NCI-H526 (cell line): ENCODE measurements at places on chromosomes 3 and 15.
A peak's percentile ranks its signal among the peaks of the same experiment; 100 is the strongest.

DNA sequence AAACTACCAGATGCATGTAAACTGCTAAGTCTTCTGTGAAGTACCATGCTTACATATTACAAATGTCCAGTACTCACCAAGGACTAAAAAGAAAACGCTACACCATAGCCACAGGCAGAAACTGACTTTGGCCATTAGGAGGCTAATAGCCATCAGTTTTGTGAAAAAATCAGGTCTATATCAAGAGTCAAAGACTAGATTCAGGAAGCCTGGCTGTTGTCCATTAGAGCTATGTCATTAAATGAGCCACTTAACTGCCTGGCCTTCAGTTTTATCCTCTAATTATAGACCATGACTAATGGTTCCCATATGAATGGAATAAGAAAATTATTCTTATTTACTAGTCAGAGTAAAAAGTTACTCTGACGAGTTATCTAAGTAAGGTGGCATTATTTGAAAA is 144.1 kb downstream of the VPS13C start:
- no peak for DNase-seq

GRCh38 chr3:188863999-188864406 is 307.8 kb upstream of the TPRG1 start:
- no peak for DNase-seq

GRCh38 chr3:119357190-119357589 is 63.0 kb downstream of the ARHGAP31 start:
- no peak for DNase-seq

GRCh38 chr3:77125966-77126365 is 86.1 kb downstream of the ROBO2 start:
- no peak for DNase-seq

GRCh38 chr3:114624047-114624445 is 330.2 kb downstream of the TIGIT start:
- DNase-seq = no peak

GRCh38 chr3:87446849-87447387 is 170.5 kb upstream of the POU1F1 start:
- DNase-seq = no peak

DNA sequence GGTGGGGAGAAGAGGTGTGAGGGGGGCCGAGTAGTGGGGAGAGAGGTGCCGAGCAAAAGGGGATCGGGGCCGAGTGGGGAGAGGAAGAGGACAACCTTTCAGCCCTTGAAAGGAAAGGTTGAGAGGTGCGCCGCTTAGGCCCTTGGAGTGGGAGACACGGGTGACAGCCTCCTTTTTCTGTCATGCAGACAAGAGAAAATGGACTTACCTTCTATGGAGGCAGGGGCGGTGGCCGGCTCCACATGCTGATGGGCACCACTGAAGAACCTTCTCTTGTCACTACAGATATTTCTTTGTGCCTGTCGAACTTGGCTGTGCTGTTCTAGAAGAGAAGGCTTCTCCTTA is 421 bp downstream of the KLHL18 start:
- no peak for DNase-seq

DNA sequence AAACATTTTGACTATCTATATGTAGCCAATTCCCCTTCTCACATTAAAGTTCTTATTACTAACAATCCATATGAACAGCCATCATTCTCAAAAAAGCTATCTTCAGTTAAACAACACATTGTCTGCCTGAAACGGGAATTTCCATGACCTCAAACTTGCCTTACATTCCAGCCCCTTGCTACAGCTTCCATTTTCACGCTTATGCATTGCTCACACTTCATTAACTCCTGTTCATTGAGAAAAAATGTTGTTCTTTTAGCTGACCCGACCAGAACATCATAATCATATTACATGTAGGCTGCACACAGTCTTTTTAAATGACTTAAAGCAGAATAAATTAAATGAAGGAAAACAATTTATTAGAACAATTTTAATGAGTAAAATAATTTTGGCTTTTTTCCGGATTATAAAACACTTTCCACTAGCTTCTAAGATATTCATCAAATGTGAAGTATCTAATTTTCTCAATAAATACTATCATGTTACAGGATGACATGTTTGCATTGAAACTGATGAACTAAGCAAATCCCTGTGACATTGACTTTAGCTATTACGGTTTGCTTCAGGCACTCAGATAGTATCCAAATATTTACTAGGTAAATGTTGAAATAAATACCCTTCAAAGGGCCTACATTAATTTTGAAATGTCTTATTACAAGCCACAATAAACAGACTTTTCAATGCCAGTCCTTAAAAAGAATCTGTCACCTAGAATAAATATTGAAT is 49.9 kb downstream of the P3H2 start:
- no peak for DNase-seq

DNA sequence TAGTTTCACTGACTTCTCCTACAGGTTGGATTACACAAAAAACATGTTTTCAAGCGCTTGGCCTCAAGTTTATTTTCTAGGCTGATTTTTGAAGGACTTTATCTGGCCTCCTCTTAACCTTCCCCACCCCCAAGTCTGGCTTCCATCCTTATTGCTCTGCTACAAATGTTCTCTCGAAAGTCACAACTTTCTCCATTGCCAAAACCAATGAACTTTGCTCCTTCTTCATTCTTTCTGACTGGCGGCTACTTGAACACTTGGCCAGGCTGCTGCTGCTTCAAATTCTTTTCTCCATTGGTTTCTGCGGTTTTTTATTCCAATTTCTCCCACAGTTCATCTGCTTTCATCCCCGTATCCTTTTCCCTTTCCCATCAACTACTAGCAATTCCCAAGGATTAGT is 106.6 kb downstream of the TOP2B start:
- no peak for DNase-seq

DNA sequence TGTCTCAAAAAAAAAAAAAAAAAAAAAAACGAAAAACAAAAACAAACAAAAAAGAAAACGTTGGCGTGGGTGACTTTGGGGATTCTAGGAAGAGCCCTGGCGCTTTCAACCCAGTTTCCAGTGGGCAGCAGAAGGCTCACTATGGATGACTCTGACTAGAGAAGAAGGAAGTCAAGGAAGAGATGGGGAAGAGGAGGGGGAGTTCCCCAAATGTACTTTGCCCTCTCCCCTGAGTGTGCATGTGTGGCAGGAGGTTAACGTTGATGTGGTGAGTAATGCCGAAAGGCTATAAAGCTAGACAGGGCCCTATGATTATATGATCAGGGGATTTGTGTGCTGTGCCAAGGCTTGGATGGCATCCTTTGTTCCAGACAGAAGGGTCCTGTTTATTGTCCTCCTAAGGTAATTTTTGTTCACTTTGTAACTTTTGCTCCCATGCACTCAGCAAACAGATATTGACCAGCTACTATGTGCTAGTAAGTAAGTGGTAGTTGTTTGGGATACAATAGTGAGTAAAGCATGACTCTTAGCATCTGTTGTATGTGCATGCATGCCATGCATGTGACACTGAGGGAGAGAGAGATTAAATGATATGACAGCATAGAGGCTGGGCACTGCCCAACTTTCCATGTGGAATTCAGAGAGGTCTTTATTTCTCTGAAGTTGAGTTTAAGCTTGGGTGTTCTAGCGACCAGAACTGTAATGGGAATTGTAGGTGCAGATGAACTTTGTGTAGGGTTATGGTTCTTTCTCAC is 750 bp upstream of the HHLA2 start:
- no peak for DNase-seq

- DNase-seq = no peak
Measured at GRCh38 chr3:170909129-170909903, 879 bp upstream of the EIF5A2 start.

GRCh38 chr3:167773584-167773983 is 38.1 kb downstream of the SERPINI1 start:
- no peak for DNase-seq

DNA sequence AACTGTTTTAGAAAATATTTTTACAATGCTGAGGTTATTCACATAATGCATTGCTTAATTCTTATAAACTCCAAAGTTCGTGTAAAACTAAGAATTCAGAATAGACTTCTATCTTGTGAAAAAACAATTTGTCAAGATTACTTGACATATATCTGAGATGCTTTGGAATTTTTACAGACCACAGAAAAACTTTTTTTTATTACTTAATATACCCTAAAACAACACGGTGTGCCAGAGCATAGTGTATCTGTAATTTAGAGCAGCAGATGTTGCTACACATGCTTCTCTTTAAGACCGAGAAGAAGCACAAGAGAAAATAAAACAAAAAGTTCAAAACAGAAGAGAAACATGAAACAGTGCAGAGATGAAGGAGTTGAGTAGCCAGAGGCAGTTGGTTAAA is 26.4 kb downstream of the ASB7 start:
- no peak for DNase-seq

- peak; percentile 81 for DNase-seq
Measured at GRCh38 chr15:58932710-58933280, 684 bp downstream of the SLTM start.

GRCh38 chr15:74159773-74160172 is 13.7 kb upstream of the ISLR start:
- no peak for DNase-seq

DNA sequence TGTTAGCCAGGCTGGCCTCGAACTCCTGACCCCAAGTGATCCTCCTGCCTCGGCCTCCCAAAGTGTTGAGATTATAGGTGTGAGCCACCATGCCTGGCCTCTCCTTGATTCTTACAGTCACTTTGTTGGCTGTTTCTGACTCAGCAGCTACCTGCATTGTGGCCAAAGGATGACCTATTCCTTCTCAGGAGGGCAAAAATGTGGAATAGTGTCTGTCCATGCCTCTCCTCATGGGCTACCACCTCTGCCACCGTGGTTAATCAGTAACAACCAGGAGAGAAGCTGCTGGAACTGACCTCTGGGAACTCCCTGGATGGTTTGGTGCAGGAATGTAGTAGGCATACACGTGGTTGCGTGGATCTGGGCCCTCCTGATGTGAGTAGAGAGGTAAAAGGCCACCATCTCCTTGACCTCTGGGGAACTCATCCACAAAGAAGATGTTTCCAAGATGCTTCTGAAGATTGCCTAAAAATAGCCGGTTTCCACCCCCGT is 63.3 kb downstream of the FLNB start:
- no peak for DNase-seq

DNA sequence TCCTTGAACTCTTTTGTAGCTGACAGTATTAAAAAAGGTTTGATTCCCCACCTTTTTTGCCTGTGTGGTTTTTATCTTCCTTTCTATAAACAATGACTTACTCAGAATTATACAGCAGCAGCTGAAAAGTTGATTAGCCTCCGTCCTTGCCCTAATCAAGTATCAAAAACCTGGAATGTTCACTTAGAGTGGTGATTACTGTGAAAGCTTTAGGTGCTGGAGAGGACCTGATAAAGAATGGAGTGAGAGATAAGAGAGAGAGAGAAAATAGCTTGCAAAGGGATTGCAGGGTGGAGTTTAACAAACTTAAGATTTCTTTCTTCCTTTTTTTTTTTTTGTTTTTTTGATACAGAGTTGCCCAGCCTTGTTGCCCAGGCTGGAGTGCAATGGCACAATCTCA is 6.7 kb downstream of the CGNL1 start:
- DNase-seq = no peak

DNA sequence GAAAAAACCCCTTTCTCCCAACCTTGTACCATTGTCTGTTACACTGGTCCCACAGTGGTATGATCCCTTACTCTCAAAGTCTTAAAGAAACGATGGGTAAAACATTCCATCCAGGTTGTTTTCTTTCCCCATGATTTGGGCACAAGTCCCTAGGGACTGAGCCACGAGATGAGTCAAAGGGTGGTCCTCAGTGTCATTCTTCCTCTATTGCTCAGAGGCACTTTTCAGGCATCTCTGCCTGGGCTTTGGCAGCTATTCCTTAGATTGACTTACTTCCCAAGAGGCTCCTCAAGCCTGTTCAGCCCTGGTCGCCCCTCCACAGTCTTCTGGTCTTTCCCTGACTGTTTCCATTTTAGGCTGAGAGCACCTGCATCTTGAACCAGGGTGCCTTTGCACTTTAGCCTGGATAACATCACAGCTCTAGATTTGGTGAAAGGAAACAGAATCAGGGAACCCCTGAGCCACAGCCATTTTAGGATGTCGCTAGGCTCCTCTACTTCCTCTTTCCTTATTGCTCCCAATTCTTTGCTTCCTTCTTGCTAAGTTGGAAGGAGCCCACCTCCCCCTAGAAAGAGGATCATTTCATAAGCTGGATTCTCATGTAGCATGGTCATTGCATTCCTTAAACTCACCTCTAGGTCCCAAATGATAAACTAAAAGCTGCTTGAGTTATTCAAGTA is 131.0 kb upstream of the TPRG1 start:
- no peak for DNase-seq

DNA sequence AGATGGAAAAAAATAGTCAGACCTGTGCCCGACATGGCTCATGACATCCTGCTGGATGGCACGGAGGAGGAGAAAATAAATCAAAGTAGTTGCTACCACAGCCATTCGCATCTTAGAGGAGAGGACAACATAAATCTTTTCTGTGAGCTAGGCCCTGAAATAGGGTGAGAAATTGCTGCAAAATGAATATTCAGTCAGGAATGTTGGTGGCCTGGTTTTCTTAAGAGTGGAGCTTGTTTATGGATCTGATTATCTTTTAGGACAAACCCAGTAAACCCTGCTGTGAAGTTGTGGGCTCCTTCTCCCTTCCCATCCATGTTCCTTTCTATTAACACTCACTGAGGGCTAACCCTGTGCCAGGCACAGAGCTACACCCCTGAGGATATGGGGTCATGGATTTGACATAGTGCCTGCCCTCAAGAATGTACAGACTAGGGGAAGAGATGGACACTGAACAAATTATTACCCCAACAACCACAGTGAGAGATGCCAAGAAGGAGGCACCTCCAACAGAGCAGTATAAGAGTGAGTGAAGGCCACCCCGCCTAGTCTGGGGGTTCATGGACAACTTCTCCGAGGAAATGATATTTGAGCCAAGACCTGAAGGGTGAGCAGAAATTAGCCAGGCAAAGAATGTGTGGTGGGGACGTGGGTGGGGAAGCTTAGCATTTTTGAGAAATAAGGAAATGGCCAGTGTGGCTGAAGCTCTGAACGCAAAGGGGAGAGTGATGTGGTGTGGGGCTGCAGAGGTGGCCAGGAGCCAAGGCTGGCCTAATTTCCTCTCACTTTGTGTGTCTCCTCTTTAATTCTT is 68.9 kb upstream of the ARL8B start:
- no peak for DNase-seq

GRCh38 chr3:116877968-116878367 is 168.4 kb downstream of the TUSC7 start:
- no peak for DNase-seq
